ENCODE measurements at places on chromosomes 4 and X.

- no peak for DNase-seq
Measured at GRCh38 chrX:96474029-96474740, 210.5 kb upstream of the DIAPH2 start.

DNA sequence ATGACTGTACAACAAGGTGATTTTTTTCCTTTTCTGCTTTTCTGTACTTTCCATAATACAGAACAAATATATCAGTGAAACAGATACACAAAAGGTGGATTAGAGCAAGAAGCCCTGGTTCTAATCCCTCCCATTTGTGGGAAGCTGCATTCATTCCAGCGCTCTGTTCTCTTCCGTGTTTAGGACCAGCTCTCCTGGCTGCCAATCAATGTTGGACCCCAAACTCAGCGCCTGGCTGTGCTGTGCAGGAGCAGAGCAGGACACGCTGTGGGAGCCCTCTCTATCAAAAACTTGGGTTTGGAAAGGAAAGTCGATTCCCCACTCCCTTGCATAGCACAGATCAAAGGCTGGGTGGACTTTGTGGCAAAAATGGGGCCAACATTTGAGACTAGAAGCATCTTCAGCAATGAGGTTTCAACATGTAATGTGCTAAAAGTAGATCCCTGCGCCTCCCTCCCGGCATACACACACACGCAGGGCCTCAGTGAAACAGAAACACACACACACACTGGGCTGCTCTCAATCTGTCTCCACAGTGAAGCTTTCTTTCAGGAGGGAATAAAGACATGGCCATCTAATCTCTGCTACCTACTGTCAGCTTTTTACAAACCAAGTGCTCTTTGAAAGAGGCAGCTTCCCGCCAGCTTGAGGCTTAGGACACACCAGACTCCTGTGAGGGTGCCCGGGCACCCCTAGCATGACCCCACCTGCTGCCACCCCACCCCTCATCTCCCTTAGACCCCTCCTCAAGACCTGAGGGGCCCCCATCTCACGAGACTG lies 12.2 kb downstream of the WDR1 start:
- DNase-seq: no peak

- no peak for DNase-seq
Measured at GRCh38 chr4:5877392-5877791, 15.5 kb downstream of the CRMP1 start.

GRCh38 chr4:54215379-54216077 lies 13.6 kb upstream of the PDGFRA start:
- no peak for DNase-seq

DNA sequence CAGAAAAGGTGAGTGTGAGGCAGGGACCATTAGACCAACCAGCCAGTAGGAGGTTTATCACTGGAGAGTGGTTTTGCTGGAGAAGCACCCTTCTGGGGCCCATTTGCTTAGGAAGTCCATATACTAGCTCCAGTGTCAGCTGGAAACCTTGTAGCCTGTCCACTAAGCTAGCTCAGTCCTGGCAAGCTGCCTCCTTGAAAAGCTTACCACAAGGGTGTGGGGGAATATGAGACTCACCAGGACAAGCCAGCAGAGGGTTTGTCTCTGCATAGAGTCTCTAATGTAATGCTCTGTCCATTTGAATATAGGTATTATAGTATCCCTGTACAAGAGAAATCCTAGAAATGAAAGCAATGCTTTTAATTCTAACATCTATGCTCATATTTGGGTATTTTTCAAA lies 86.3 kb downstream of the FBXL5 start:
- no peak for DNase-seq

GRCh38 chr4:67933755-67934154 lies 29.5 kb downstream of the TMPRSS11A start:
- no peak for DNase-seq
